Cortex of kidney (tissue), 1 donor: ENCODE measurements at places on chromosomes 2 and 18.

GRCh38 chr2:61443342-61444041 is 27.4 kb downstream of the USP34 start:
- DNase-seq, result no peak

DNA sequence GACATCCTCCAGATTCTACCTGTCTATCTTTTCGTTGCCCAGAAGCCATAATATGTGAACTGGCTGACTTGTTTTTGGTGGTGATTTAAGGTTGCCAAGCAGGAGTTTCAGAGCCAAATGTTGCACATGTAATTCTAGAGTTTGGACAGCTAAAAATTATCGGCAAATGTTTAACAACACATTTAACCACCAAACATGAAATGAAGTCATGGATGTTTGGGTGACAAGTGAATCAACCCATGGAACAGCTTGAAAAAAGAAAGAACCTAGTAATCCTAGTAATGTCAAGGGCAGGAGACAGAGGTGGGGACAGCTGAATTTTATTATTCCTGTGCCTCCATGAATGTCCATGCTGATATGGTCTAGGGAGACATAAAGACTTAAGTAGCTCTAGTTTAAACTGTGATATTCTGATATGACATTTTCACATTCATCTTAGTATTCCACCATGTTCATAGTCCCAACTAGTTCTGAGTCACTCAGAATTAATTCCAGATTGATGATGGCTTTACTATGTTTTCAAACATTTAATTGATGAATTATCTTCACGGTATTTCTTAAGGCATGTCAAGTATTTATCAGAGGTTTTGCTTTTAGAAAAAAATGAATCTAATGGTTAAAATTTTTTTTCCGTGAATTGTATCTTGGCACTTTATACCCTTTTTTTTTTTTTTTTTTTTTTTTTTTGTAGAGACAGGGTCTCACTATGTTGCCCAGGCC is 101.7 kb downstream of the SOCS6 start:
- DNase-seq, result no peak

DNA sequence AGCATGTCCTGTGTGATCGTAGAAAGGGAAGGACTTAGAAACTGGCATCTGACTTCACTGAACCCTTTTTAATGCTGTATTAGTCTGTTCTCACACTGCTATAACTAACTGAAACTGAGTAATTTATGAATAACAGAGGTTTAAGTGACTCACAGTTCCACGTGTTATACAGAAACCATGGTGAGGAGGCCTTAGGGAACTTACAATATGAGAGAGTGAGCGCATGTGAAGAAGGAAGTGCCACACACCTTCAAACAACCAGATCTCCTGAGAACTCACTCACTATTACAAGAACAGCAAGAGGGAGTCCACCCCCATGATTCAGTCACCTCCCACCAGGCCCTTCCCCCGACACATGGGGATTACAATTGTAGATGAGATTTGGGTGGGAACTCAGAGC is 811.3 kb downstream of the CPS1 start:
- DNase-seq, result no peak

- no peak for DNase-seq
Measured at GRCh38 chr18:54647176-54647575, 56.1 kb downstream of the DYNAP start.

- DNase-seq, result no peak
Measured at GRCh38 chr18:57768537-57769326, 34.4 kb downstream of the ATP8B1 start.

GRCh38 chr2:224264259-224264658 is 137.6 kb downstream of the FAM124B start:
- no peak for DNase-seq

DNA sequence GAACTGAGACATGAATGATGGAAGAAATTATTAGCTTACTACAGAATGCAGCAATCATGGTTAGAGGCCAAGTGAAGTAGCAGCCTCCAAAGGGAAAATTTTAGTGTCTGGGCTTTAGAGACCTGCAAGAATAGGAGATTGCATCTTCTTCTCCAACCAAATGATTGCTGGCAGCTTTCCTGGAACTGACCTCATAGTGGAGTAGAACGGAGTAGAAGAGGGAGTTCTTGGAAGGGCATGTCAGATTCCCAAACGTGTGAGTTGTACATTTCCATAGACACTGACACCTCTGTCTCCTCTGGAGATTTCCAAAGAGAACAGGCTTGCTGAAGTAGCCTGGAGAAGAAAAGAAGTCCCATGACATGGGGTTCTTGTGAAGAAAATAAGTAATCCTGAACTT is 169.8 kb upstream of the ERBB4 start:
- DNase-seq, result no peak

DNA sequence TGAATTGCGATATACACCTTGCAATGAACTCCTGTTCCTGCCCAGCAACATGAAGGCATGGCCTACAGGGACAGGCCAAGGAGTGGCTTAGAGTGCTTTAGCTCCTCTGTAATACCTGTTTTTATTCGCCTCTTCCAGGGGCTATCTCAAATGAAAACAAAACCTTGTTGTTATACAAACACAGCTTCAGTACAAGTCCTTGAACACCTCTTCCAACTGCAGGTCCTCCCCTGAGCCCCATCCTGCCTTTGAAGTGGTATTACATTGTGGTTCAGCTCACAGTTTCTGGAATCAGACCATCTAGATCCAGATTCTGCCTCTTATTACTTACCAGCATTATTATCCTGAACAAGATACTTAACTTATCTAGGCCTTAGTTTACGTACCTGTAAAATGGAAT is 83.0 kb upstream of the HNRNPA3 start:
- no peak for DNase-seq

DNA sequence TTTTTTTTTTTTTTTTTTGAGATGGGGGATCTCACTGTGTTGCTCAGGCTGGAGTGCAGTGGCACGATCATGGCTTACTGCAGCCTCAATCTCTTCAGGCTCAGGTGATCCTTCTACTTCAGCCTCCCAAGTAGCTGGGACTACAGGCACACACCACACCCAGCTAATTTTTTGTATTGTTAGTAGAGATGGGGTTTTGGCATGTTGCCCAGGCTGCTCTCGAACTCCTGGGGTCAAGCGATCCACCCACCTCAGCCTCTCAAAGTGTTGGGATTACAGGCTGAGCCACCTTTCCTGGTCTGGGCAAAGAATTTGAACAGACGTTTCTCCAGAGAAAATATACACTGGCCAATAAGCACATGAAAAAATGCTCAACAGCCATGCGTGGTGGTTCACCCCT is 2.9 kb upstream of the SNRNP200 start:
- DNase-seq, result no peak

DNA sequence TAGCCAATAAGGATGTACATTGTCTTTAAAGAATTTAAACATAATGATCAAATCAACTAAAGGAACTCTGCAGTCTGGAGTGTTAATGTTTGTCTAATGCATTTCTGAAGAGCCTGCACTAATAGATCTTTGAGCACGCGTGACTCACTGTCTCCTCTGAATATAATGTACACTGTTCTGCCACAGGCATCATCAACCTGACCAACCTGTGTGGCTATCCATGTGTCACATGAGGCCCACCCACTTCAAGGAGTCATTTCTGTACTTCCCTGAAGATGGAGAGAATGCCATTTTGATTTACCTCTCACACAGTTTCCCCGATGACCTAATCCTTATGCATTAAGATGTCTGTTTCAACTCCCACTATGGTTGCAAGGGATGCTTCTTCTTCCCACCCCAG is 434.0 kb upstream of the SPHKAP start:
- no peak for DNase-seq

GRCh38 chr2:19488009-19488691 is 129.7 kb upstream of the OSR1 start:
- no peak for DNase-seq

- no peak for DNase-seq
Measured at GRCh38 chr2:156719036-156719435, 282.9 kb downstream of the GPD2 start.

DNA sequence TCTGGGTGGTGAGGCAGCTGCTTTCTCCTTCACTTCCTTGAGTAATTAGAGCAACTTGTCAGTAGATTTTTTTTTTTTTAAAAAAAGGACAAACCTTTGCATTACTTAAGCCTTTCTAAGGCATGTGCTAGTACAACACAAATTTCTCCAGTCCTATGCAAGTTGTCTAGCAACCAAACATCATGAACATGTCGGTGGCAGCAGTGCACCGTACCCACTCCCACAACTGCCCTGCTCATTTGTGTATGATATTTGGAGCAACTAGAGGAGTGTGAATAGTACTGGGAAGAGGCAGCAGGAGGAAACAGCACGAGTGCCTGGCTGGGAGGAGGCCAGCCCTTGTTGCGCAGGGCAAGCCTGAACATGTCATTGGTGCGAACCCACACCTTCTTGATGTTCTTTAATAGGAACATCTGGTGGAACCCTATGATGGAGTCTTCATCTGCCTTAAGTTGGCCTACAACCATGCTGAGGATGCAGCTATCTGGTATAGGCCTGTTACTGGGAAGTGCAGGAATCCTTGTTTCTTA is 238.3 kb downstream of the TDRD15 start:
- DNase-seq, result no peak

DNA sequence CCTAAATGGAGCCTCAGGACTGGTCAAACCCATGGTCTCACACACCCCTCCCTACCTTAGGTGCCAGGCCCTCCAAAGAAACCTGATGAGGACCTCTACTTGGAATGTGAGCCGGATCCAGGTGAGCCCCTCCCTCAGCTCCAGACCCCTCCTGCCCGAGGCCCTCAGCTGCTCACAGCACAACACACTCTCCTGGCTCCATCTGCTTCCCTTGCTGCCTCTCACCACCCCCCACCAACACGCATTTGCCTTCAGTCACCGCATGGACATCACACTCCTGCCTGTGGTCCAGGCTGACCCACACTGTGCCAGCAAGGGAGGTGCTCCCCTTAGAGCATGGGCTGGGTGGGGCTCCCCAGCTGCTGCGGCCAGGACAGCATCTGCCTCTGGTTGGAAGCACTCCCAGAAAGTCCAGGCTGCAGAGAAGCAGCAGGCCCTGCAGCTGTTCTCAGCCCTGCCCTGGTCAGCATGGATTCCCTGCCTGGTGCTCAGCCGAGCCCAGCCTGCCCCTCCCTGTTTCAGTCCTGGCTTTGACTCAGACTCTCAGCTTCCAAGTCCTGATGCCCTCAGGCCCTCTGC is 15.1 kb downstream of the SH2D6 start:
- no peak for DNase-seq

DNA sequence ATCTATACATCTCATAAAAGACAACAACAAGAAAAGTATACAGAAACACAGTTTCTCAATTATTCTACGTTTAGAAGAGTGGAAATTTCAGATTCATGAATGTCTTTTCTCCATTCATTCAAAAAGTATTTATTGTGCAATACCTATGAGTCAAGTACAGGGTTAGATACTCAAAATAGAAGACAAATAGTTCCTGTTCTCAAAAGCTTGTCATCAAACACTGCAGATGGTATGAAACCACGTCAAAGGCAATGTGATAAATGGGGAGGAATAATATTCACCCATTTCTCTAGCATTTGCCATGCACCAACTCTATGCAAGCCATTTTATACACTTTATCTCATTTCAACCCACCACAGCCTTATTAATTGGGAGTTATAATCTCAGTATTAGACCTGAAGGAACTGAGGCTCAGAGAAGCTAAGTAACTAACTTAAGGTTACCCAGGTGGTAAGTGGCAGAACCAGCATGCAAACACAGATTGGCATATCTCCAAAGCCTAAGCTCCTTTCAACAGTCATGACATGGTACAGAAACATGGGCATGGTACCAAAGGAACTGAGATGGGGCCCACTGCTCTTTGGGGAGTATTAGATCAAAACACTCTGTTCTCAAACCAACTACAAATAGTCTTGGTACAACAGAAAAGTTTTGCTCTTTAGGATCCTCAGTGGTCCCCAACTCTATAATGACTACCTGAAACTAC is 67.2 kb upstream of the NPAS2 start:
- DNase-seq, result no peak

DNA sequence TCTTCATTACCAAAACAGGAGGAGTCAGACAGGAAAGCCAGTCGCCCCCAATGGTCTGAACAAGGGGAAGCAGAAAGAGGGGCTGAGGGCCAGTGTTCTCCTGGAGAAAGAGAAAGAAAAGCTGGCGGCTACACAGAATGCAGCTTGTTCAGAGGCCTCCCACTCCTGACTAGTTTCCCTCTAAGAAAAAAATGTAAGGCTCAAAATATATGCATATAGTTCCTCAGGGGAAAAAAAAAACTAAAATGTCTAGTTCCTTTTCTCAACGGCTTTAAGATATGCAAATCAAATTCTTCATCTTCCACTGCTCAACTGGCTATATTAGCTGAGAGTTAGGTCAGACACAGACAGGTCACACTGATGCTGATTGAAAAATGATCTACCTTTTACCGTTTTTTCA is 18.6 kb downstream of the MBOAT2 start:
- no peak for DNase-seq

DNA sequence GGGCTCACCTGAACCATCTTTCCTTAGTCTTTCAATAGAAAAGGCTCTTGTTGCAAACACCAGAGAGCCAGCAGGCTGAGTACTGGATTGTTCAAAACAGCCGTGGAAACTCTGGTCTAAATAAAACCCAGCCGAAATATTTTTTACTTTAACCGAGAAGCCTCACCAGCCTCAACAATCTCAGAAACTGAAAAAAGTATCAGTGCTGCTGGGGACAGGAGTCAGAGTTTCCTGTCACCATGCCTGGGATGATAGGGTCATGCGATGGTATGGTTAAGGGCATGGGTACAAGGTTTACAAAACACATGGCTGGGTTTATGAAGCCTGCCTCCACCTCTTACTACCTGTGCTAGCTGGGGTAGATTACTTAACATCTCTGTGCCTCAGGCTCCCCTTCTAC is 55.3 kb upstream of the FZD7 start:
- DNase-seq, result no peak

DNA sequence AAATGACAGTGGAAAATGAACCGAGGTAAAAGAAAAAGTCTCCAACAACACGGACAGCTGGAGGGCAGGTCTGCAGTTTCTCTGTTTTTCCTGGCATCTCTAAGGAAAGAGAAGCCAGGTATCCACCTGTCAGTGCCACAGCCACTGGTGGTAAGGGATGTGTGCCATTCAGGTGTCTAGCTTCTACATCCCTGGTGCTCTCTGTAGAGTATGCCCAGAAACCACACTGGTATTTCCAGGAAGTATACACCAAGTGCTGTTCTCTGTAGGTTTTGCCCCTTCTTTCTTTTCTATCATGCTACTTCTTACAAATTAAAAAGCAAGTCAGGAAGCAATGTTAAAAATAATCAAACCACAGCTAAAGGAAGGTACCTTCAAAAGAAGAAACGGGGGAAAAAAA is 7.6 kb upstream of the AGFG1 start:
- no peak for DNase-seq

DNA sequence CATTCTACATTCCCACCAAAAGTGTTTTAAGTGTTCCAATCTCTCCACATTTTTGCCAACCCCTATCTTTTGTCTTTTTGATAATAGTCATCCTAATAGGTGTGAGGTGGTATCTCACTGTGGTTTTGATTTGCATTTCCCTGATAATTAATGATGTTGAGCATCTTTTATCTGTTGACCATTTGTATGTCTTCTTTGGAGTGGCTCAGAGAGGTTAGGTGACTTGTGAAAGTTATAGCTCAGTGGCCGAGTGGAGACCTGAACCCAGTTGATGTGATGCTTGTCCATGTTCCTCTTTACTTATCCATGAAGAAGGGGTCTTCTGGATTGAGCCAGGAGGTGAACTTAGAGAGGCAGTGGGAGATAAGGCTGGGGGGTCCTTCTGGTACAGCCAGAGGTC is 78.8 kb downstream of the DDX1 start:
- no peak for DNase-seq
